ENCODE measurements at places on chromosomes 6 and 20. TPM values are rescaled to one million over a fixed set of nuclear protein-coding genes. Genes with fewer than 3 reads are reported as not detected.

GRCh38 chr20:60062431-60063047 lies 104.3 kb downstream of the CDH26 start:
- no peaks in the 10 kb centered on the region for H3K36me3 ChIP-seq
- no peak overlapping the region for H3K4me3 ChIP-seq
- peaks cover 7% of the 10 kb centered on the region for H3K27me3 ChIP-seq
- H3K4me1 ChIP-seq = peaks cover 52% of the 10 kb centered on the region
- DNase-seq = no peak

DNA sequence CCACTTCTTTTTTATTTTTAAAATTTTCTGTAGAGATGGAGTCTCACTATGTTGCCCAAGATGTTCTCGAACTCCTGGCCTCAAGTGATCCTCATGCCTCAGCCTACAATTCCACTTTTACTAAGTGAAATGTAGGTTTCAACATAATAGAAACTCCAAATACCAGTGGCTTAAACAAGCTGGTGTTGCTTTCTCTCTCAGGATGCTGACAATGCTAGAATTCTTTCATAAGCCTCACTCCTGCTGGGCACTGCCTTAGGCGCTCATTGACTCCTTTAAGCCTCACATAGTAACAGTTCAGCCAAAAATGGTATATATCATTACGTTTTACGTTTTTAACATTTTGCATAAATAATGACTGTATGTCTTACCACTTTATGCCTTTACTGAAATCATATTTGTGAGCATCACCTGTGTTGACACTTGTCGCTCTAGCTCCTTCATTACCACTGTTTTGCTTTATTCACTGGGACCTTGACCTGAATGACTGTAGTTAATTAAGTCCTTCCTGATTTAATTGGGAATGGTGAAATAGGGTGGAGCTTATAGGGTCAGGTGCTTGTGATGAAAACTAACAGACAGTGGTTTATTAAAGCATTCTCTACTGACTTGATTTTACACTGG lies 3.9 kb upstream of the CST9 start:
- H3K4me1 ChIP-seq = peaks cover 20% of the 10 kb centered on the region
- no peak for DNase-seq
- H3K36me3 ChIP-seq = no peaks in the 10 kb centered on the region
- no peak overlapping the region for H3K27ac ChIP-seq
- no peak overlapping the region for H3K4me3 ChIP-seq

DNA sequence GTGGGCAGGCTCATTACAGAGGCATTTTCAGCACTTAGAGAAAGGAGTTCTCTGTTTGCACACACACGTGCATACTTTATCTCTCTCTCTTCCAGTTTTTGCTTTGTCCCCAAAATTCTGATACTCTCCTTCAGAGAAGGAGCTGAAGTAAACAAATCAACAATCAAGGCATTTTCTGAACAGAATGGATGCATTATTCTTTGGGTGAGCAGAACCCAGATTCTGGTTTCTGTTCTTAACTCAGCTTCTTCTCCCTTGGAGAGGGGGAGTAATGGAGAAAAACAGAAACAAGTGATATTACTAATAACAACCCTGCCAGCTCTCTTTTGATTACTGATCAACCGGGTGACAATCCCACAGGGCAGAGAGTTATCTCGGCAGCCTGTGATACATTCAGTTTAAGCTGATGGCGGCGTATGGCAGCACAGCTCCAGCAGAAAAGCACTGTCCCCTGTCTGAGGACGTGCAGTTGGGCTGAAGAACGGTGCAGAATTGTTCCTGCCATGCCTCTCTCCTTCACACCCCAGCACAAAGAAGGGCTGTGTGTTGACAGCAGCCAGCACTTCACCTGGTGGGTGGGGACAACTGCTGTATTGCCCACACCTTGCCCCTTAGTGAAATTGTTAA lies 47.3 kb upstream of the SASH1 start:
- H3K4me1 ChIP-seq = peaks cover 81% of the 10 kb centered on the region
- no peak for DNase-seq
- no peaks in the 10 kb centered on the region for H3K27me3 ChIP-seq

- H3K36me3 ChIP-seq = no peaks in the 10 kb centered on the region
- H3K27me3 ChIP-seq = peaks cover 65% of the 10 kb centered on the region
- H3K4me1 ChIP-seq = no peaks in the 10 kb centered on the region
- H3K4me3 ChIP-seq = no peak overlapping the region
- no peak overlapping the region for H3K27ac ChIP-seq
Observed at GRCh38 chr6:41360314-41360685, 24.9 kb downstream of the NCR2 start.

DNA sequence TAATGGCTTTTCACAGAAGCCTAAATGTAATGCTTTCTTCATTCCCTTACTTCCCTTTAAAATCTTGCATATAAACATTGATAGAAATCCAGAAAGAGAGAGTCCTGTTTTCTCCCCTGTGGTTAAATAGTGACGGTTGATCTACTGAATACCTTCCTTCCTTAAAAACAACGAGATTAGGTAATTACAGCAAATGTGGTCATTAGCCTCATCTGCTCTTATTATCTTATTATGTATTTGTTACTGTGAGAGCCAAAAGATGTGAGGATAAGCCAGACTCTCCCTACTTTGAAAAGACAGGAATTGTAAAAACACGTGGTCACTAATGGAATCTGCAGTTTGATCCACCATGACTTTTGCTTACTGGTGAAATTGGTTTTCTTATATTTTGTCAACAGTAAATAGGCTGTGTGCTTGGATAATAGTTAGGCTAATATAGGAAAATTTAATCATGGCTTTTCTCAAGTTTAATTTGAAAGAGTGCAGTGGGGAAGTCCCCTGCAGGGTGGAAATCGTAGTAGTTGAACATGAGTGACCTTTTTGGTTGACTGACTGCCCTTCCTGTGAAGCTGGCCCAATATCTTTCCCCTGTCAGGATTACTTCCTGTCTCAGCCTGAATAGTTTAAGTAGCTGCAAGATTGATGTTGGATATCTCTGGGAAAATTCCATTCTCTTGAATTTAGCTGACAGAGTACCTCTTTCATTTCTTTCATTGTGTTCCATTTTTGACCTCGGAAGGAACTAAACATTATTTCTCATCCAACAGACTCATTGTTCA lies 62.8 kb downstream of the JARID2 start:
- peak overlapping the region; percentile 20 for H3K27ac ChIP-seq
- no peaks in the 10 kb centered on the region for H3K36me3 ChIP-seq
- H3K4me3 ChIP-seq = no peak overlapping the region
- no peaks in the 10 kb centered on the region for H3K27me3 ChIP-seq
- DNase-seq = no peak
- peaks cover 51% of the 10 kb centered on the region for H3K4me1 ChIP-seq

- no peak overlapping the region for H3K4me3 ChIP-seq
- peaks cover 8% of the 10 kb centered on the region for H3K4me1 ChIP-seq
- no peaks in the 10 kb centered on the region for H3K36me3 ChIP-seq
- no peak overlapping the region for H3K27ac ChIP-seq
Observed at GRCh38 chr6:129719692-129720091, 9.7 kb upstream of the ARHGAP18 start.

DNA sequence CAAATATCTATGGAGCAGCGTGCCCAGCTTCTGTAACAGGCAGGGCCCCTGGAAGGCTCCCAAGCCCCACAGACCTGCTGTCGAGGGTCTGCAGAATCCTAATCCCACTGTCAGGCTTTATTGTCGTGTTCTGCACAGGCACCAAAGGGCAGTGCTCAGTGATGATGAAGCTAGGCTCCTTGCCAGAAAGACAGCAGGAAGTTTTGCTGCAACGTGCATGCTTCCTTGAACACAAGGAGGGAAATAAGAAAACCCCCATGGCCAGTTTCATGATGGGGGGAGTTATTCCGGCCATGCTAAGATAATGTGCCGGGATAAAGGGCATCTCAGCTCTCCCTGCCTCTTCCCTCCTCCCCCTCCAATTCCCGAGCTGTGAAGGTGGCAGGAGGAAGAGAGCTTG lies 109.4 kb upstream of the KCNG1 start:
- peaks cover 14% of the 10 kb centered on the region for H3K4me1 ChIP-seq
- no peaks in the 10 kb centered on the region for H3K27me3 ChIP-seq
- no peak overlapping the region for H3K27ac ChIP-seq
- no peak for DNase-seq
- no peaks in the 10 kb centered on the region for H3K36me3 ChIP-seq
- H3K4me3 ChIP-seq = no peak overlapping the region

- H3K4me3 ChIP-seq = no peak overlapping the region
- H3K27me3 ChIP-seq = peaks cover 48% of the 10 kb centered on the region
- H3K36me3 ChIP-seq = no peaks in the 10 kb centered on the region
- no peak overlapping the region for H3K27ac ChIP-seq
Observed at GRCh38 chr6:166236596-166236995, 68.9 kb upstream of the TBXT start.

- no peaks in the 10 kb centered on the region for H3K4me1 ChIP-seq
- no peak overlapping the region for H3K27ac ChIP-seq
- H3K27me3 ChIP-seq = peaks cover 17% of the 10 kb centered on the region
- H3K36me3 ChIP-seq = peaks cover 3% of the 10 kb centered on the region
- H3K4me3 ChIP-seq = no peak overlapping the region
Observed at GRCh38 chr6:143050509-143050908, 10.2 kb upstream of the AIG1 start.

- H3K27ac ChIP-seq = no peak overlapping the region
- no peaks in the 10 kb centered on the region for H3K36me3 ChIP-seq
- H3K27me3 ChIP-seq = peaks cover 7% of the 10 kb centered on the region
- peak overlapping the region; percentile 82 for H3K4me3 ChIP-seq
- H3K4me1 ChIP-seq = peaks cover 48% of the 10 kb centered on the region
- no peak for DNase-seq
Observed at GRCh38 chr6:106085692-106085983, 498 bp upstream of the PRDM1 start.

DNA sequence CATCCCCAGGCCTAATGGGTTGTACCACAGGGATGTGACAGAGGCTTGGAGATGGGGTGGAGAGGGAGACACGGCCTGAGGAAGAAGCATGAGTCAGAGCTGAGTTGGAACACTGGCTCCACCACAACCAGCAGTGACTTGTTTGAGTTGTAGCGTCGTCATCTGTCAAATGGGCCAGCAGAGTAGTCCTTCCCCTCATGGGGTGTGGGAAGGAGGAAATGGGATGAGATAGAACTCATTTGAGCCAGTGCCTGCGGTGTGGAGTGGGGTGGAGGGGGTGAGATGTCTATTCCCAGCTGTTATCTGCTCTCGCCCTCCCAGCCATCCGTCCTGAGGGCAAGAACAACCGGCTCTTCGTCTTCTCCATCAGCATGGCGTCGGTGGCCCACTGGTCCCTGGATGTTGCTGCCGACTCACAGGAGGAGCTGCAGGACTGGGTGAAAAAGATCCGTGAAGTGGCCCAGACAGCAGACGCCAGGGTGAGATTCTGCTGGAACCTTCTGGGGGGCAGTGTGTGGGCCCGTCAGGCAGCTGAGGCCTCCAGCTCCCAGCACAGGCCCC lies 32.5 kb downstream of the PLCG1 start:
- peaks cover 18% of the 10 kb centered on the region for H3K4me1 ChIP-seq
- DNase-seq = no peak
- no peaks in the 10 kb centered on the region for H3K27me3 ChIP-seq
- no peak overlapping the region for H3K4me3 ChIP-seq

DNA sequence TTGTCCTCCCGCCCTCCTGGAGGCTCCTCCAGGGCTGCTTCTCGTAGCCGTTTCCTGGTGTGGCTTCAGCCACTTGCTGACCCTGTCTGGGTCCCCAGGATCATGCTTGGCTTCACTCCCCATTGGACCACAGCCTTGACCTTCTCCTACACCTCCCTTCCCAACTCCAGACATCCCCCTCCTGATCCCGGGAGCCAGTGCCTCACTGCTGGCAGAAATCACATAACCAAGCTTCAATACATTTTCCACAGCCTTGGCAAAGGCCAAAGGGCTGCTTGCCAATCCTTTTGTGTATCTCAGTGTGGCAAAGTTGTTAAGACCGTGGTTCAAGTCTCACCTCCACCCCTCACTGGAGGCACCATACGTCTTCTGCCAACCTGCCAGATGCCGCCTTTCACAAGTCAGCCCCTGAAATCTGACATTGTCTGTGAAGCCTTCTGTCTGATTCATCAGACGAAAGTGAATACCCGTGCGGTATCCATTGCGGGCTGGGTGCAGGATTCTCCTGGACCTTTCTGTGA lies 60.1 kb downstream of the PHACTR3 start:
- no peak overlapping the region for H3K27ac ChIP-seq
- H3K27me3 ChIP-seq = no peaks in the 10 kb centered on the region
- peak; percentile 71 for DNase-seq
- no peaks in the 10 kb centered on the region for H3K4me1 ChIP-seq

DNA sequence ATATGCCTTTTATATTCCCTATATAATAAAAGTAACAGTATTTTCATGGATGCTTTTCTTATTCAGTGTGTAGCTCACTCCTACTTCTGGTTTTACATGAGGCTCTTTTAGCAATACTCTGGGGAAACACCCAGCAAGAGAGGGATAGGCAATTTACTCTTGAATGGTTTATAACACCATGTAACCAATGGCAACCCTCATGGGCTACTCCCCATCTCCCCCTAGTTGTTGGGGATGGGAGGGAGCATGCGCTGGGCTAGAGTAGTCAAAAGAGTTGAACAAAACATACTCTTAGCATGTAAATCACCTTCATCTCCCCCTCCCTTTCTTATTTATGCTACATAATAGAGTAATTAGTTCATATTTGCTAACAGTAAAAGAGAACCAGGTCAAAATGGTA lies 140.1 kb upstream of the LRFN2 start:
- no peaks in the 10 kb centered on the region for H3K27me3 ChIP-seq
- H3K4me3 ChIP-seq = no peak overlapping the region
- H3K36me3 ChIP-seq = no peaks in the 10 kb centered on the region
- peaks cover 16% of the 10 kb centered on the region for H3K4me1 ChIP-seq

DNA sequence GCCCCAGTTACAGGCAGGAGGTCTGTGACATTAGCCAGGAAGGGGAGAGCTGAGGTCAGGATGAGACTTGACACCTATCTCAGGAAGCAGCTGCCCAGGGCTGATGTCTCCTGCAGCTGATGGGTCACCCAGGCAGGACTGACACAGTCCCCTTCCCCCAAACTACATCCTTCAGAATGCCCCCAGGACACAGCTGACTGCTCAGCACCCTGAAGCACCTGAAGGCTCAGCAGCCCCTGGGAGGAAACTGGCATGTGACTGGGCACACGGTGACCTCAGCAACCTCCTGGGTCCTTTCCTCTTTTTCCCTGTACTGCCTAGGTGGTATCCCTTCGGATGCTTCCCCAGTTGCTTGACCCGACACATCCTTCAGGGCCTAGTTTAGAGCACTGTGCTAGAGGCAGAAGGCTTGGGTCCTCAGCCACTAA lies 1.9 kb downstream of the SDC4 start:
- no peak for DNase-seq
- no peaks in the 10 kb centered on the region for H3K36me3 ChIP-seq
- H3K27ac ChIP-seq = peak overlapping the region; percentile 52
- peaks cover 69% of the 10 kb centered on the region for H3K4me1 ChIP-seq
- H3K4me3 ChIP-seq = peak overlapping the region; percentile 80
- H3K27me3 ChIP-seq = no peaks in the 10 kb centered on the region

DNA sequence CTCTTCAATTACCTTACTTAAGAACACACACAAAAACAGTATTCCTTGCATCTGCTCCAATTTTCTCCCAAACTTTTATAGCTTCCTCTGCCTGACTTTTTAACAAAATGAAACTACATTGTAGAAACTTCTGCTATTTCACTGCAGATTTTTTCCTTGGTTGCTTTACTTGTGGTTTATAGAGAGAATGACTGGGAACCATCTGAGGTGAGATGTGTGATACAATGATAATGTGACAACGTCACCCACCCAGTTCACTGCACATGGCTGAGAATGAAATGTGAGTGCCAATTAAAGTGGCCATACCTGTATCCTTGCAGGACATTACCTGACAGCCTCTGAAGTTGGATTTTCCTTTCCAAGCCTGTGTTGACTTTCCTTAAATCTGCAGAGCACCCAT lies 258.4 kb downstream of the CD83 start:
- H3K36me3 ChIP-seq = no peaks in the 10 kb centered on the region
- no peak for DNase-seq
- H3K27me3 ChIP-seq = peaks cover 69% of the 10 kb centered on the region
- no peak overlapping the region for H3K4me3 ChIP-seq
- no peak overlapping the region for H3K27ac ChIP-seq
- no peaks in the 10 kb centered on the region for H3K4me1 ChIP-seq

Gene PKIB
- 35.0 TPM for total RNA-seq

Gene KCNK5
- not detected for total RNA-seq

Gene CRISP2
- total RNA-seq = not detected

Gene PAK5
- total RNA-seq = not detected

Gene PACSIN1
- total RNA-seq = not detected

Gene TAGAP
- total RNA-seq = not detected

All from osteocyte (in vitro differentiated cells).